Choroid plexus epithelial cell (primary cell): ENCODE measurements at places on chromosomes 7 and 10.

- DNase-seq: peak; percentile 38
Measured at GRCh38 chr10:63976538-63976937, 455.3 kb downstream of the REEP3 start.

- no peak for DNase-seq
Measured at GRCh38 chr7:100942045-100942774, 7.1 kb upstream of the MUC3A start.

DNA sequence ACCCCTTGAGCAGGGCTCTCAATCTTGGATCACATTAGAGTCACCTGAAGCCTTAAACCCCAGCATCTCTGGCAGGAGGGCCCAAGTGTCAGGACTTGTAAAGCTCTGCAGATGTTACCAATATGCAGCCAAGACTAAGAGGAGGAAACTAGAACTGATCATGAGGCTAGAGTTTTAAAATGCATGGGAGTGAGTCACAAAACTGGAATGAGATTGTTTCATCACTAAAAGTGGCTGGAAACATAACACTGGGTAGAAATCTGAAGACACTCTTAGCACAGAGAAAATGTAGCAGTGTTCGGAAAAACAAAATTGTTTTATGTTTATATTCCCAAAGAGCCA, 63.3 kb upstream of the GHITM start:
- DNase-seq: peak; percentile 72

GRCh38 chr10:1043532-1043995, 5.4 kb downstream of the IDI1 start:
- DNase-seq: no peak

GRCh38 chr10:30404540-30404939, 29.4 kb upstream of the MAP3K8 start:
- DNase-seq: no peak

DNA sequence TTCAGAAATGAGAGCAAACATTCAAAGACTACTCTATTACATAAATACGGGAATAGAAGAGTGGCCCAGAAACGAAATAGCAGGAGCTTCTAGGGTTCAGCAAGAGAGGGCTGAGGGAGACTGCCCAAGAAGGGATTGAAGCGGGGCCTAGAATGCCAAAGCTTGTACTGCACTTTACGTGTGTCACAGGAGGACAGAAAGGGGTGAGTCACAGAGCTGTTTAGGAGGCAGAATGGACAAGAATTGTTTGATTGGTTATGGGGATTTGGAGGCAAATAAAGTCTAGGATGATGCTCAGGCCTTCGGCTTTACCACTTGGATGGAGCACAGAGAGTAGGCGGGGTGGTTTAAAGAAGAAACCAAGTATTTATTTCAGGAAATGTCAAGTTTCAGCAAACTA, 11.3 kb upstream of the FXYD4 start:
- no peak for DNase-seq

GRCh38 chr7:99362801-99363200, 11.7 kb upstream of the ARPC1B start:
- DNase-seq: peak; percentile 83

DNA sequence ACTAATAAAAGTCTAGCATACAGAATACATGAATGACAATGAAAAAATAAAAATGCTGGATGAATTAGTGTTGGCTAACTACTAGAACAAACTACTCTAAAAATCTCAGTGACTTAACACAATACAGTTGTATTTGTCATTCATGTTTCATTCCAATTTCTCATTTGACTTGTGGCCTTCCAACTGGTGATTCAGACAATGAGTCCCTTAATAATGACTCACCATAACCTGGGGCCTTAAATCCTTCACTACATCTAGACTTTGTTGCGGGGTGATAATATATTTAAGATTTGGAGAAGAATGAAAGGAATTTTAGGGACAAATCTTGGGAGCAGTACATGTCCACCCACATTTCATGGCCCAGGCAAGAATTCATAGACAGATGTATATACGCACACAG, 90.5 kb upstream of the POM121L12 start:
- no peak for DNase-seq

GRCh38 chr10:129960481-129961156, 3.5 kb downstream of the EBF3 start:
- DNase-seq: no peak

DNA sequence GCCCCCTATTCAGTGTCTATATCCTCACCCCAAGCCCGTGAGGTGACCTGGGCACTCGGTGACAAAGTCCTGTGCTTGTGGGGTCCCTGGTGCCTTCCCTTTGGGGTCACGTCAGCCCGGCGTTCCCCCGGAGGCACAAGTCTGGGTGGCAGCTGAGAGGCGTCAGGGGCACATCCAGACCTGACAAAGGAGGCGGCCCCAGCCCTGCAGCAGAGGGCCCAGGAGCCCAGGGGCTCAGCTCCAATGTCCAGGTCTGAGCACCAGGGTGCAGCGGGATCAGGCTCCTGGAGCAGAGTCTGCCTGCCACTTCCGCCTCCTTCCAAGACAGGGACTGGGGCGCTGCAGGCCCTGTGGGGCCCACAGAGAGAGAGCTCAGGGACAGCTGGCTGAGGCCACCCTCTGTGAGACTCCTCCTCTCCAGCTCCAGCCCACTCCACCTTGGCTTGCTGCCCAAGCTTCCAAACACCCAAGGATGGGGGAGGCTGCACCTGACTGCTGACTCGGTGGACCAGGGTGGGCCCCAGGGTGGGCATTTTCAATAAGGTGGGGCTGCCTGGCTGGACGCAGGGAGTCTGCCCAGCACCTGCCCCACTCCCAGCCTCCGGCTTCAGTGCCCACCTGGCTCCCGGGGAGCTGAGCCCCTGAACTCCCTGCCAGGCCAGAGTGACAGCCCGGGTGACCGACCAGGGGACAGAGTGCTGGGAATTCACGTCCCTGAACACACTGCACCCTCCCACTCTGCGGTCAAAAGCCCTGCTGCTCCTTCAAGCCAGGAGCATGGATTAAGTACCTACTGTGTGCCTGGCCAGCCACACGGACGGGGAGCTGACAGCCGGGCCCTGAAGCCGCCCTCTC, 1.0 kb upstream of the KNDC1 start:
- DNase-seq: peak; percentile 6
